ENCODE measurements at places on chromosomes 1 and 21. TPM values are rescaled to one million over a fixed set of nuclear protein-coding genes. Genes with fewer than 3 reads are reported as not detected.

DNA sequence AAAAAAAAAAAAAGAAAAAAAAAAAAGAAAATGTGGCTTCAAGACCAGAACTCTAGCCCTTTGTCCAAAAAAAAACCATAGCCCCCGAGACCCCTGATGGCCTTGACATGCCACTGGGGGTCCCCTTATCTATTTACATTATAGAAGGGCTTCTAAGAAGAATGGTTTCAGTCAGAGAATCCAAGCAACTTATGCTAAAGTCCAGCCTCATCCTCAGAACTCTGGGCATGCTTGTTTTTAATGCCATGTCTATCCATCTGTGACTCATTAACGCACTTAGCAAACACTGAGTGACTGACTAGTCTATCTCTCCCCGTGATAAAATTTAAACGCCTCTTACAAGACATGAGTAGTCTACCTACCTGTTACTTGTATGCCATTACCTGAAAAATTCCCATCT is 29.3 kb downstream of the ERG start:
- no peak for DNase-seq

DNA sequence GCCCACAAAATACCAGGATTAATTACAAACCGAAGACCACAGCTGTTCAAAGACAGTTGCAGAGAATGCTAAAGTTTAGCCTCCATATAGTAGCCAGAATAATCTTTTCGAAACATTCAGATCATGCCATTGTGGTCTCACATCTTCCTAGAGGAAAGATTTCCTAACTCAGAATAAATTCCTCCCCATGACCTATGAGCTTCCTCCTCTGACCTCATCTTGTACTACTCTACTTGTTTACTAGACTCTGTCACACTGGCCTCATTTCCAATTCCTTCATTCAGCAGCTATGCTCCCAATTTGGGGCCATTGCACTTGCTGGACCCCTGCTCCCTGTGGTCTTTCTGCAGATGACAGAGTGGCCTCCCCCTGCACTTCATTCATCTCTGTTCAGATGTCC is 71.8 kb upstream of the LRRC53 start:
- DNase-seq: no peak

GRCh38 chr21:40054403-40054802 is 187.2 kb downstream of the PCP4 start:
- peak; percentile 77 for DNase-seq

Gene GPR25
- not detected for polyA plus RNA-seq

GRCh38 chr1:228338521-228339051 is 68.0 kb downstream of the TRIM11 start:
- no peak for DNase-seq

DNA sequence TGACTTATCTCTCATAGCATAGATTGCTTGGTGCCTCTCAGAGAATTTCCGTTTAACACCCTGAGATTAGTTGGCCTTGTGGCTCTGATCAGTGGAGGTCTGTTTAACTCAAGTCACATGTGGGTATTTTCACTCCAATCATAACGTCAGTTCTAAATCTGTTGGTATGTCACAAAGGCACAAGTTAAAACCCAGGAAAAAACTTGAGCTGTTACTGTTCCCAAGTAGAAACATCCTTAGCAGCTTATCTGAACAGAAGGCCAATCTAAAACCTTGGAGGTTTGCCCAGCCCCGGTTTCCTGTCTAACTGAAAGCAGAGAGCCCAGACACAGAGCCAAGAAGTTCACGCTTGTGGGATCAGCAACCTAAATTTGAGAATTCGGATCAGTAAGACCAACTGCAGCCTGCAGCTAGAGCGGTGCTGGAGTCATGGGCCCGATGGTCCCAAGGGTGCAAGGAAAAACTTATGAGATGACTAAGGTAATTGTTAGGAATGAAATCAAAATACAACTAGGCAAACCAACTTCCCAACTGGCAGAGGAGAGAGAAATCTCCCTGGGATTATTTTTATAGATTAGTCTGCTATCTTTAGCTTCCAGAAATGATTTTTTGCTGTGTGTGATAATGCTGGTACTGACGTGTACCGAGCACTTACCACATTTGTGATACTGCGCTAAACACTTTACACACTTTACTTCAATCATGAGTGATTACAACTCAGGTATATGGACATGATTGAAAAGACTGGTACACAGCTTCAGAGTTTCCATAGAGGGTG is 90.2 kb upstream of the C1orf21 start:
- DNase-seq: peak; percentile 79

DNA sequence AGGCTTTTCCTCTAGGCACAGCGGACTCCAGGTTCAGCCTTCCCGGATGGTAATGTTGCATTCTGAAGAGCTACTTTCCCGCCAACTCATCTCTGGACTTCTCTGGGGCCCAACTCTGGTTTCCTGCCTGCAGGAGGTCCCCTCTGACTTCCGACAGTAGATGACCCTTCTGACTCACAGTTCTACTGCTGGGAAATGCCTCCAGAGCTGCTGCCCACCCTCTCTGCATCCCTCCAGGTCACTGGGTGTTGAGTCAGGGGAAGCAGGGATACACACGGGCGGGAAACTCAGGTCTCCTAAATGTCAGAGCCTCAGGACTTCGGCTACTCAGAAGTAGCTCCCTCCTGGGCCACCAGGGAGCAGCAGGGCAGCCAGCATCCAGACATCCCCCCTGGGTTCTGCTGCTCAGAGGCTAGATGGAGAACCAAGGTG is 2.1 kb upstream of the KIF21B start:
- no peak for DNase-seq

DNA sequence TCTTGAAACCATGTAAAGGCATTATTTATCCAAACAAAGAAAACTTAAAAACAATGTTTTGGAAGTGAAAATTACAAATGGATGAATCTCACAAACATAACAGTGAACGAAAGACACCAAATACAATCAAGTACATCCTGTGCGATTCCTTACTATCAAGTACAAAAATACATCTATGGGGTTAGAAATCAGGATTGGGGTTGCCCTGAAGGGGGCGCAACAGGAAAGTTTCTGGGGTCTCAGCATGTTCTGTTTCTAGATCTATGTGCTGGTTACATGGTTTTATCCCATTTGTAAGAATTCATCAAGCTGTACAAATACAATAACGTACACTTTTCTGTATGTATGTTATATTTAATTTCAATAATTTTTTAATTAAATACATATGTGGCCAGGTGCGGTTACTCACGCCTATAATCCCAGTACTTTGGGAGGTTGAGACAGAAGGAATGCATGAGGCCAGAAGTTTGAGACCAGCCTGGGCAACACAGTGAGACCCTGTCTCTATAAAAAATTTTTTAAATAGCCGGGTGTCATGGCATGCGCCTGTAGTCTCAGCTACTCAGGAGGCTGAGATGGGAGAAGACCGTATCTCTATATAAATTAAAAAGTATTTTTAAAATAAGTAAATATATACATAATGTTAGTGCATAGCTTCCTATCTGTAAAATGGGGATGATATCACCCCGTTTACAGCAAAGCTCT is 121.5 kb upstream of the SOD1 start:
- no peak for DNase-seq

Gene BACH1
- 44.9 TPM for polyA plus RNA-seq

- no peak for DNase-seq
These were observed 62.9 kb upstream of the EDN2 start for GRCh38 chr1:41547336-41547735.

DNA sequence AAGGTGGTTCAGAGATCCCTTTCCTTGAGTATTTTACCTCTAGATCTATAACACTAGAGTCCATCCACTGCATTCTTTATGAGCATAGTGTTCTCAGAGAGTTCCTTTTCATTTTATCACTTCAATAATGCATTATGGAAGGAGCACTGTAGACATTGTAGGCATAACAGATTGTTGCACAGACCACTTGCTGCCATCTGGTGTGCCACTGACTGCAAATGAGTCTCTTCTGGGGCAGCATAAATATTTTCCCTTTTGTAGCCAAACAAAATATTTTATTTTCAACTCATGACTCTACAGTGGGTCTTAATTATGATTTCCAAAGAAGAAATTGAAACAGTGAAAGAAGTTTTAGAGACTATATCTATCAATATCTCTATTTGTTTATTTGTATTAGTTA is 290.4 kb downstream of the OLFM3 start:
- no peak for DNase-seq

DNA sequence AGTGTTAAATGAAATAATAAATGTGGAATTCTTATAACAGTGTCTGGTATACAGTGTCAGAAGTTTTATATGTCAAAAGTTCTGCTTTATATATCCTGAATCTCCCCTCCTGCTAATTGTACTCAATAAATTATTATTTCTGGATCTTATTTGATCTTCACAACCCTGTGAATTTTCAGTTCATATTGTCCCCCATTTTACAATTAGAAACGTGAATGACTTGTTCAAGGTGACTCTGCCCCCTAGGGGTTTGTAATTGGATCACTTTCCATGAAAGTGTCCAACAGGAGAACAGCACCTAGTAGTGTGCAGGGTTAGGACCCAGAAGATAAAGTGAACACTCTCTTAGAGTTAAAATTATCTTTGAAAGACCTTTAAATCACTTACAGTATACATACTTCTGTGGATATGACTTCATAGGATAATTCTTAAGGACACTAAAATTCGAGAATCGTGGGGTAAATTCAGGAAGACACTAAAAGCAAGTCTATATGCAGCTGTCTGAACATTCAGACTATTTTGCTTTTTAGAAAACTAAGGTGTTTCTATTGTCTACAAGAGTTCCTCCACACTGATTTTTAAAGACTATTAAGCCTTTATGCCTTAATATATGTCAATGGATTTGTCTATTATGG is 4.5 kb upstream of the DDR2 start:
- no peak for DNase-seq

DNA sequence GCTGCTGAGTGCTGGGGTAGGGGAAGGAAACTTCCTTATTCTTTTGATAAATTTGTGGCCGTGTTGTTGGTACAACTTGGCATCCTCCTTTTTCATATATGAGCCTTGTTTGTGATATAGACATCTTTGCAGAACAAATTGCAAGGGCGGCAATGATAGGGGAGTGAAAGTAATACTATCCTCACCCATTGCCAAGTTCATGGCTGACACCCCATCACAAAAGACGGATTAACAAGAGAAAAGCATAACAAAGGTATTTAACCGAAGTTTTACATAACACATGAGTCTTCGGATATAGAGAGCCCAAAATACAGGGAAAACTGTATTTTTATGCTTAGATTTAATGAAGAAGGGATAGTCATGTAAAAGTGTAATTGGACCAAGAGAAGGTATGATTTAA is 86.3 kb upstream of the TMPRSS2 start:
- no peak for DNase-seq

GRCh38 chr21:29365661-29366265 is 67.0 kb downstream of the BACH1 start:
- DNase-seq: no peak

Gene CRYBG2
- polyA plus RNA-seq: 2.5 TPM

Gene GATAD2B
- 34.0 TPM for polyA plus RNA-seq

DNA sequence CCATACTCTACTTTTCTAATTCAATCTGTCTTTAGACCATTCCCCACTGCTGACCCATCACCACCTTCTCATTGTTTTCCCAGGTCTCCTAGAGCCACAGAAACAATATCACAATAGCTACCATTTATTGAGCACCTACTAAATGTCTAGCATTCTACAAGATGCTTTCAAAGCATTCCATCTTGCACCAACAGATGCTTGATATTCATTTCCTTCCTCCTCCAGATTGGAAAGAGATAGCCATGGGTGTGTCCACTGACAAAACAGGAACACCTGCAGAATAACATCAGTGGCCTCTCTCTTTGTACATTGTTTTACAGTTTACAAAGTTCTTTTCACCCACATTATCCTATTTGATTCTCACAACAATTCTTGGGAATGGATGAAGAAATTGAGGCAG is 2.2 kb downstream of the RAB3B start:
- DNase-seq: no peak

GRCh38 chr1:114107474-114108435 is 45.9 kb downstream of the SYT6 start:
- no peak for DNase-seq

GRCh38 chr1:247104965-247105364 is 809 bp upstream of the ZNF669 start:
- no peak for DNase-seq

GRCh38 chr21:42027085-42027821 is 17.1 kb upstream of the ZBTB21 start:
- no peak for DNase-seq

DNA sequence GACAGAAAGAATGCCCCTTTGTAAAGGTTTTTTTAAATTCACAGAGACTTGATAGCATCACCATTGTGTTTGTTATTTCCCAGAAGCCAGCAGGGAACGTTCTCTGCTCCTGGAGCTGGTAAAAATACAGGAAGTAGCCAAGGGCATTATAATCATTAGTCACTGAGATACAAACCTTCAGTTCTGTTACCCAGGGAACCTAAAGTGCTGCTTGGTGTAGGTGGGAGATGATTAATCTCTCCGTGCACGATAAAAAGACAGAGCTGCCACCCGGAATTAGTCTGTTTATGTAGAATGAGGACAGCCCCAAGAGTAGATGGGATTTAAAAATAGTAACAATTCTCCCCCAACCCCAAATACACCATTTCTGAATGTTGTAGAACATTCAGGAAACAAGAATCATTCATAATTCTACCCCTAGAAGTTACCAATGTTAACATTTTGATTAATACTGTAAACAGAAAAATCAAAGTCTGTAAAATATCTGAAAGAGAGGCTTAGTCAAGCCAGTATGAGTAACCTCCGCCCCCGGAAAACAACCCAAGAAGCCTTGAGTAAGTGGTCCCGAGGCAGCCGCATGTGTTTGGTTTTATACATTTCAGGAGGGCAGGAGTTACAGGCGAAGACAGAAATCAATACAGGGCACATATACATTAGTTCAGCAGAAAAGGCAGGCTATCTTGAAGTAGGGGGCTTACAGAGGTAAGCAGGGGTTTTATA is 45.3 kb upstream of the CTBS start:
- DNase-seq: no peak

GRCh38 chr1:162475539-162476185 is 22.0 kb upstream of the UHMK1 start:
- DNase-seq: no peak

DNA sequence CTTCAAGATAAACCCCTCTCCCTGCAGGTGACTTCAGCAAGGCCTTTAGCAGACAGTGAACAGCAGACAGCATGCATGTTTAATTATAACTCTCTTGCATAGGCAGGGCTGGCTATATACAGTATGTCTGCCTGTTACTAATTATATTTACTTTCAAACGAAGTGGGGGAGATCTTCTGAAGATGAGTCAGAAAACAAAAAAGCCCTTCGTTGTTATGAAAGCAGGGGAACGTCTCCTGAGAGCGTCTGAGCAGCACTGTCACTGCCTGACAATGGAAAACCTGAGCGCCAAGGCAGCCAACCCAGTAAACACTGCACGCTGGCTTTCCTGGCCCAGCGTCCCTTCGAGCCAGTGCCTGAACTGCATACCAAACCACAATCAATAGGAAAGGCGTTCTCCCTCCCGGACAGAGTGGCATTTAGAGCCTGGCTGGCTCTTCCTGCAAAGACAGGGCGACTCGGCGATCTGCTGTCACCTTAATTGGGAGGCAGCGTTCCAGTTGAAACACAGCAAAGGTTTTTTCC is 54.1 kb downstream of the TOMM20 start:
- DNase-seq: no peak

All from right lung (tissue), 10 donors.